ENCODE measurements at places on chromosomes 6 and 20.
A peak's percentile ranks its signal among the peaks of the same experiment; 100 is the strongest.

DNA sequence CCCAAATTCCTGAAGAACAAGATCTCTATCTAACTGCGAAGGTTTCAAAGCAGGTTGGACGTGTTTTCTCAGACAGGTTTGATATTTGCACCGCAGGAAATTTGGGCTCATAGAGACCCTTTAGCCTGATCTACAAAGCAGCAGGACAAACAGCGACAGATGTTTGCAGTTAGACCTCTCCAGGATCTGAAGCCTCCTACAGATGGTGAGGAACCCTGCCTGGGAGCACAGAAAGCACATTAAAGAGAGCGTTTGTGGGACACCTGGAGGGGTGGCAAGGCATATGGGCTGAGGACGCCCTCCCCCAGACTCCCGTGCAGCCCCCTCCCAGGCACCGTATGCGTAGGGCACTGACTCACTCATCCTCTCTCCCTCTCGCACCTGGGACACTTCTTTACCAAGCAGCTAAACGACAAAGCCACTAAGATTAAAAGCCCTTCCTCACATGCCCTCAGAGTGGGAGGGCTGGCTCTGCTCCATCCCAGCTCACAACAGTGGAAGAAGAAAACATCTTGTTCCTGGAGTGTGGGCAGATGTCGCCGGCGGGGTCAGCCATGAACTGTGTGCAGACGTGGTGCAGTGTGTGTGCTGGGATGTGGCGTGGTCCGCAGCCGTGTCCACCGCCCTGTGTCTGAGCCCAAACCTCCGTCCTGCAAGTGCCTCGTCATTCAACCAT is 249.7 kb upstream of the AFDN start:
- peaks cover 6% of the 10 kb centered on the region for H3K27me3 ChIP-seq
- H3K4me3 ChIP-seq = no peak overlapping the region
- no peaks in the 10 kb centered on the region for H3K4me1 ChIP-seq

- H3K36me3 ChIP-seq = no peaks in the 10 kb centered on the region
- peaks cover 2% of the 10 kb centered on the region for H3K4me1 ChIP-seq
- no peak for DNase-seq
- H3K27me3 ChIP-seq = peaks cover 11% of the 10 kb centered on the region
- H3K27ac ChIP-seq = no peak overlapping the region
- H3K4me3 ChIP-seq = no peak overlapping the region
Observed at GRCh38 chr20:34264141-34264540, 22.9 kb downstream of the ASIP start.

DNA sequence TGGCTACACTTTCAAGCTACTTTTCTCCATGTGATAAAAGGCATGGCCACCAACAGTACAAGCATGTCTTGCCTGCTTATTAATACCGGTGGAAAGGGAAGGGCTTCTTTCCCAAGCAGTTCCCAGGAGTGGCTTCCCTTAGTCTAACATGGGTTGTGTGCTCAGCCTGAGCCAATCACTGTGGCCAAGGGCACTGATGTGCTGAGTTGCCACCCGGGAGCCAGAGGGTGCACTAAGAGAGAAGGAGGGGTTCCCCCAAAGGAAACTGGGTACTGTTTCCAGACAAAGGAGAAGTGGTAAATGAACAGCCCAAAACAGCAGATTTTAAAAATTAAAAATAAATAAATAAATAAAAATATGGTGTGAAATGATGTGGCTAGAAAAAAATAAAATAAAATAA is 68.5 kb downstream of the BANF2 start:
- no peaks in the 10 kb centered on the region for H3K36me3 ChIP-seq
- no peak for DNase-seq
- H3K4me3 ChIP-seq = no peak overlapping the region

GRCh38 chr6:12826584-12826983 is 110.0 kb downstream of the PHACTR1 start:
- no peaks in the 10 kb centered on the region for H3K36me3 ChIP-seq
- no peak overlapping the region for H3K27ac ChIP-seq
- H3K27me3 ChIP-seq = peaks cover 26% of the 10 kb centered on the region
- no peak overlapping the region for H3K4me3 ChIP-seq

- no peak overlapping the region for H3K27ac ChIP-seq
- no peak for DNase-seq
- no peak overlapping the region for H3K4me3 ChIP-seq
- H3K36me3 ChIP-seq = peaks cover 40% of the 10 kb centered on the region
- H3K27me3 ChIP-seq = no peaks in the 10 kb centered on the region
Observed at GRCh38 chr20:50533061-50533460, 22.9 kb downstream of the PTPN1 start.

DNA sequence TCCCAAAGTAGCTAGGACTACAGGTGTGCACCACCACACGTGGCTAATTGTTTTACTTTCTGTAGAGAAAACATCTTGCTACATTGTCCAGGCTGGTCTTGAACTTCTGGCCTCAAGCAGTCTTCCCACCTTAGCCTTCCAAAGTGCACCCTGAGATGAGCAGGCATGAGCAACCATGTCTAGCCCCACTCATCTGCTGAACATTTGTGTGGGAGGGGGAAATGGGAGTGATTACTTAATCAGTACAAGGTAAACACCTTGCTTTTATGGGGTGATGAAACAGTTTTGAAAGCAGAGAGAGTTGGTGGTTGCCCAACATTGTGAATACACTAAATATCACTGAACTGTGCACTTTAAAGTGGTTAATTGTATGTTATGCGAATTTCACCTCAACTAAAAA is 5.3 kb downstream of the APMAP start:
- peak overlapping the region; percentile 93 for H3K4me3 ChIP-seq
- H3K36me3 ChIP-seq = peaks cover 54% of the 10 kb centered on the region
- no peak for DNase-seq
- H3K4me1 ChIP-seq = peaks cover 93% of the 10 kb centered on the region
- H3K27ac ChIP-seq = peak overlapping the region; percentile 71

DNA sequence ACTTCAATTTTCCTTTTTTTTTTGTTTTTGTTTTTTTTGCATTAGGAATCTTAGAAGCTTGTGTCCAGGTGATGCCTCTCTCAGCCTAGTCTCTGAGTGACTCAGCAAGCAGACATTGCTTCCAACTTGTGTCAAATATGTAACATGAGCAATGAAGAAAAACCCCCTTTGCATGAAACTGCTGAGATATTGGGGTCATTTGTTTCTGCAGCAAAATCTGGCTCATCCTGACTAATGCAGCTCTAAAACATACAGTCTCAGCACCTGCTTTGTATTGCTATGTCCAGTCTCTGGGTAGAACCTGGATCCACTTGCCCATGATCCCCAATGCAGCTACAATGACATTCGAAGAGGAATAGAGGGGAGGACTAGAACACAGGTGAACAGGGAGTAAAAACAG is 55.7 kb upstream of the LRFN2 start:
- H3K36me3 ChIP-seq = no peaks in the 10 kb centered on the region
- no peak overlapping the region for H3K27ac ChIP-seq
- H3K4me1 ChIP-seq = peaks cover 19% of the 10 kb centered on the region
- DNase-seq = no peak
- no peak overlapping the region for H3K4me3 ChIP-seq

- peaks cover 40% of the 10 kb centered on the region for H3K36me3 ChIP-seq
- H3K27me3 ChIP-seq = no peaks in the 10 kb centered on the region
- H3K27ac ChIP-seq = peak overlapping the region; percentile 49
- DNase-seq = no peak
Observed at GRCh38 chr6:36893976-36894932, 8.5 kb downstream of the C6orf89 start.

DNA sequence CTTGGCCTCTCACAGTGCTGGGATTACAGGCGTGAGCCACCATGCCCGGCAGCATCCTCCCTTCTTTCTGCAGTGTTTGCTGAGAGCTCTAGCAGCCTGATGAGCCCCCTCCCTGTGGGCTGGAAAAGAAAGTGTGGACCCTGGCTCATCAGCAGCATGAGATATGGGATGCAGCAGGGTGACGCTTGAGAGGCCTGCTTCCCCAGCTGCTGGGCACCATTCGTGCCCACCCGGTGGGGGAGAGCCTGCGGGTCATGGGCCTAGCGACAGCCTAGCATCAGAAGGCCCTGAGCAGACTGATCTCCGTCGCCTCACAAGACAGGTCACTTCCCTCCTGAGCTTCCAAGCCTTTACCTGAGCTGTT is 16.0 kb upstream of the CCDC167 start:
- peaks cover 57% of the 10 kb centered on the region for H3K36me3 ChIP-seq
- no peak for DNase-seq
- H3K27me3 ChIP-seq = no peaks in the 10 kb centered on the region
- peaks cover 79% of the 10 kb centered on the region for H3K4me1 ChIP-seq

DNA sequence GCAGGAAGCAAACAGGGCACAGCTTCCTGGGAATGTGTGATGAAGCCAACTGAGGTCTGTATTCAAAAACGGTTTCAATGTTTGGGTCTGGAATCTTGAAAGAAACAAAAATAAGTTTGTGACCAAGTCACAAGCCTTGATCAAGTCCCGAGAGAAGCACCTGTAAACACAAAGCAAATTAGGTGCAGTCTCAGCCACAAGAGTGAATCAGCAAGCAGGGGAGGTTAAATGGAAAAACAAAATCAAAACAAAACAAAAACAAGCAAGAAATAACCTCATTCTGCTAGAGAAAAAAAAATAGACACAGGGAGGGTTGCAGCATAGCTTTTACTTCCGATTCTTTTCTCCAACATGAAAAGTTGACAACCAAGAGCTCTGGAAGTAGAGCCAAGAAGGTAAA is 201.7 kb downstream of the CLIC5 start:
- no peak overlapping the region for H3K27ac ChIP-seq
- no peak for DNase-seq
- H3K36me3 ChIP-seq = no peaks in the 10 kb centered on the region
- H3K4me3 ChIP-seq = no peak overlapping the region
- H3K27me3 ChIP-seq = peaks cover 23% of the 10 kb centered on the region
- H3K4me1 ChIP-seq = no peaks in the 10 kb centered on the region

GRCh38 chr6:149978610-149979009 is 14.9 kb downstream of the ULBP1 start:
- H3K4me1 ChIP-seq = peaks cover 7% of the 10 kb centered on the region
- no peak for DNase-seq
- H3K36me3 ChIP-seq = peaks cover 3% of the 10 kb centered on the region
- H3K27me3 ChIP-seq = peaks cover 80% of the 10 kb centered on the region
- no peak overlapping the region for H3K4me3 ChIP-seq

GRCh38 chr20:41221614-41222218 is 84.4 kb downstream of the PLCG1 start:
- H3K4me3 ChIP-seq = no peak overlapping the region
- no peaks in the 10 kb centered on the region for H3K4me1 ChIP-seq
- no peaks in the 10 kb centered on the region for H3K36me3 ChIP-seq
- no peak for DNase-seq

GRCh38 chr6:162942866-162943265 is 215.1 kb downstream of the PACRG start:
- no peaks in the 10 kb centered on the region for H3K27me3 ChIP-seq
- peaks cover 2% of the 10 kb centered on the region for H3K36me3 ChIP-seq
- H3K27ac ChIP-seq = no peak overlapping the region
- H3K4me1 ChIP-seq = no peaks in the 10 kb centered on the region
- no peak for DNase-seq
- H3K4me3 ChIP-seq = no peak overlapping the region

- no peaks in the 10 kb centered on the region for H3K36me3 ChIP-seq
- no peaks in the 10 kb centered on the region for H3K4me1 ChIP-seq
- DNase-seq = no peak
Observed at GRCh38 chr6:10589429-10589727, 68.2 kb downstream of the GCNT2 start.

- H3K27me3 ChIP-seq = no peaks in the 10 kb centered on the region
- no peak overlapping the region for H3K27ac ChIP-seq
- no peaks in the 10 kb centered on the region for H3K36me3 ChIP-seq
- H3K4me3 ChIP-seq = no peak overlapping the region
- no peak for DNase-seq
- H3K4me1 ChIP-seq = no peaks in the 10 kb centered on the region
Observed at GRCh38 chr6:51616243-51616642, 471.2 kb downstream of the PKHD1 start.

GRCh38 chr6:142384519-142385254 is 82.9 kb downstream of the ADGRG6 start:
- H3K4me3 ChIP-seq = no peak overlapping the region
- H3K27ac ChIP-seq = no peak overlapping the region
- no peak for DNase-seq
- no peaks in the 10 kb centered on the region for H3K4me1 ChIP-seq
- H3K36me3 ChIP-seq = no peaks in the 10 kb centered on the region

- no peak overlapping the region for H3K4me3 ChIP-seq
- H3K27me3 ChIP-seq = no peaks in the 10 kb centered on the region
- H3K4me1 ChIP-seq = peaks cover 12% of the 10 kb centered on the region
- DNase-seq = no peak
- H3K27ac ChIP-seq = no peak overlapping the region
- peaks cover 11% of the 10 kb centered on the region for H3K36me3 ChIP-seq
Observed at GRCh38 chr6:75752365-75752764, 3.3 kb downstream of the MYO6 start.

DNA sequence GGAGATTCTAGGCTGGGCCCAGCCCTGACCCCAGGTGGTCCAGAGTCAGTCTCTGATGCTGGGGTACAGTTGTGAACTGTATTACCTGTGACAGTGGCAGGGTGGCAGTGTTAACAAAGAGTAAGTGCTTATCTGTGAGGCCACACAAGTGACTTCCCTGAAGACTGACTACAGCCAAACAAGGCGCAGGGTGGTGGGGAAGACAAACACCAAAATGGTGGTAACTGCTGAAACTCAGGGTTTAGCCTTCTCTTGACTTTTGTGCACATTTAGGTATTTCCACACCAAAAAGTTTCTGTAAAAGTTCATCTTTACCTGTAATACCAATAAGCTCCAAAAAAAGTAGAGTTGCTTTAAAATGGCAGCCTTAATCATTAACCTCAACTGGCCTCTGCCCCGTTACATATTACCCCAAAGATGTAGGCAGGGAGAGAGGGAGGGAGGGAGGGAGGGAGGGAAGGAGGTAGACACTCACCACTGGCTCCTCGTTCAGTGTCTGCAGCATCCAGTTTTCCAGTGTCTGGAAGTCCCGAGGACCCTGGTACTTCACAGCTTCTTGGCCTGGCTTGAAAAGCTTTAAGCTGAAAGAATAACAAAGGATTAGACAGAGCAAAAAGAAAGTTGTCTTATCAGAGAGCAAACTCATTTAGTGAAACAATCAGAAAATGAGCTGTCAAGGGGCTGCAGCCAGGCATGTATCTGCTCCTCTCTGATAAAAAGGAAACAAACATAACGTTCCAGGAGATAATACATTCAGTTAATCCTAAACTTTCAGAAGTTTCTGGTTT is 11.3 kb downstream of the TXNDC5 start:
- H3K36me3 ChIP-seq = peaks cover 39% of the 10 kb centered on the region
- no peak overlapping the region for H3K4me3 ChIP-seq
- H3K27ac ChIP-seq = no peak overlapping the region
- DNase-seq = no peak

DNA sequence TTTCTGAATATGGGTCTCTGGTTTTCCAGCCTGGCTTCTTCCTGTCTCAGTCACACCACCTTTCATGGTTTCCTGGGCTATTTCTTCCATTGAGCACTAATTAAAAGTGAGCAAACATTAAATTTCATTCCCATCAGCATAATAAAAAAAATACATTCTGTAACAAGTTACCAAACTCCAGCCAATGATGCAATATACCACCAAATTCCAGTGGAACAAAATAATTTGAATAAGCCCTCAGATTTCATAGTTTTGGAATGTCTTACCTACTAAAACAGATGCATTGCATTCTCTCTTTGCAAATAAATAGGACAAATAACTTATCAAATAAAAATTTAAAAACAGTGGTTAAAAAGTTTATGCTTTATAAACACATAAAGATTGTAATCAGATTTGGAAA is 97.8 kb upstream of the PRDM1 start:
- peaks cover 14% of the 10 kb centered on the region for H3K4me1 ChIP-seq
- H3K27me3 ChIP-seq = peaks cover 27% of the 10 kb centered on the region
- no peak for DNase-seq
- H3K27ac ChIP-seq = no peak overlapping the region
- peaks cover 9% of the 10 kb centered on the region for H3K36me3 ChIP-seq
